Activated CD4-positive, alpha-beta T cell treated with anti-CD3 and anti-CD28 coated beads for 36 hours (primary cell): ENCODE measurements at places on chromosomes 1 and 21. TPM values are rescaled to one million over a fixed set of nuclear protein-coding genes. Genes with fewer than 3 reads are reported as not detected.

DNA sequence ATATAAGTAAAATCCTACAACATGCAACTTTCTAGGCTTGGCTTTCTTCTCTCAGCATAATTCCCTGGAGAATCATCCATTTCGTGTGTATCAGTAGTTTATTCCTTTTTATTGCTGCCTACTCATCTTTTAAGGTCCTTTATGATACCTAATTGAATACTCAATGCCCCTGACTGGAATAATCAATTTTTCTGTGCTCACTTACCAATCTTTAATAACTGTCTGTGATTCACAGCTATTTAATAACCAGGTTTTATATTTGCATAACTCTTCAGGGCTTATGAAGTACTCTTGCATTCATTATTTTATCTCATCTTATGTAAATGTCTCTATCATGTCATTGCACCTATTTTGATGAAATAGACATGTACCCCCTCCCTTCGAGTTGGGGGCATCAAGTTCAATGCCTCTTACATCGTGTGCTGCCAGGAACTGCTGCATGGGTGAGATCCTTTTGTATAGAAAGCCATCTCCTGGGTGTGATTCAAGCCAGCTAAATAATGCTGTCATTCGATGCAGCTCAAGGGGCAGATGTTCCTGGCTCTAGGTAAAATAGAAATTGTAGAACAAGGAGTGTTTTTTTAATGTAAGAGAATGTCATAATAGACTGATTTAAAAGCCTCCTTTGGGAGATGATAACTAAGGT, 222.7 kb downstream of the SLC35F3 start:
- no peak overlapping the region for H3K27ac ChIP-seq
- no peak for DNase-seq

- DNase-seq: peak; percentile 49
- no peaks in the 10 kb centered on the region for H3K27me3 ChIP-seq
- H3K27ac ChIP-seq: no peak overlapping the region
- H3K36me3 ChIP-seq: peaks cover 2% of the 10 kb centered on the region
- peaks cover 15% of the 10 kb centered on the region for H3K4me1 ChIP-seq
- no peak overlapping the region for H3K4me3 ChIP-seq
These were observed 19.4 kb downstream of the RPS6KC1 start for GRCh38 chr1:213070406-213070805.

GRCh38 chr1:40092241-40092640, 4.8 kb downstream of the PPT1 start:
- H3K36me3 ChIP-seq: peaks cover 41% of the 10 kb centered on the region
- peaks cover 31% of the 10 kb centered on the region for H3K4me1 ChIP-seq
- DNase-seq: no peak
- H3K4me3 ChIP-seq: no peak overlapping the region

DNA sequence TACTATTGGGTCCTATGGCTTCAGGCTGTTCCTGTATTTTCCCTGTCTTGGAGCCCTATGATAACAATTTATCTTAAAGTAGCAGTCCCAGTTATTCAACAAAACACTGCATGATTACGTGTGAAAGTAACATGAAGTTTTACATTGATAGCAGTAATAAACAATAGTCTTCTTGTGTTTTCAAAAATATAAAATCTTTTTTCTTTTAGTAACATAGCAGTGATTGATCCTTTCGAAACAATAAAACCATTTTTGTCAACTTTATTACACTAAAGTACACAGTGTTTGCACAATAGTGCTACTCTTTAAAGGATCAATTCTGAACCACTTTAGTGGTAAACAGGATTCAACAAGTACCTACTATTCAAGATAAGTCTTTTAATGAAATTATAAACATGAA, 90.6 kb downstream of the GPATCH2 start:
- H3K36me3 ChIP-seq: no peaks in the 10 kb centered on the region
- H3K4me1 ChIP-seq: no peaks in the 10 kb centered on the region
- no peak overlapping the region for H3K4me3 ChIP-seq
- no peak overlapping the region for H3K27ac ChIP-seq
- H3K27me3 ChIP-seq: no peaks in the 10 kb centered on the region
- DNase-seq: no peak

Gene CHAF1B
- 36.3 TPM for total RNA-seq

DNA sequence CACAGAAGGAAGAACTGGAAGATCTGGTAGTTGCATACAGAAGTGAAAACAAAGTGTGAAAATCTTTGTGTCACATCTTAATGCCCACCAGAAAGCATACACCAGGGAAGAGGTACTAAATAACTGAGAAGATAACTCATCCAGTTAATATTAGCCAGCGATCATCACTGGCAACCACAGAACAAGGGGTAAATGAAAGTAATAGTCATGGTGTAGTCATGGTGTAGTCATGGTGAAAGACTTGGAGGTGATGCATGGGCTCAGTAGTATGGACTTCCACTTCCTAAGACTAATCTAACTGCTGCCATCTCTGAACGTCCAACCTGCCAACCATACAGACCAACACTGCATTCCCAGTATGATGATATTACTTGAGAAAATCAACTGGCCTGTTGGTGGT, 481.2 kb upstream of the NR5A2 start:
- no peak overlapping the region for H3K4me3 ChIP-seq
- no peak for DNase-seq
- H3K27me3 ChIP-seq: no peaks in the 10 kb centered on the region
- H3K27ac ChIP-seq: no peak overlapping the region
- H3K36me3 ChIP-seq: no peaks in the 10 kb centered on the region

Gene SPRR3
- total RNA-seq: not detected

Gene NUDC
- 95.9 TPM for total RNA-seq

DNA sequence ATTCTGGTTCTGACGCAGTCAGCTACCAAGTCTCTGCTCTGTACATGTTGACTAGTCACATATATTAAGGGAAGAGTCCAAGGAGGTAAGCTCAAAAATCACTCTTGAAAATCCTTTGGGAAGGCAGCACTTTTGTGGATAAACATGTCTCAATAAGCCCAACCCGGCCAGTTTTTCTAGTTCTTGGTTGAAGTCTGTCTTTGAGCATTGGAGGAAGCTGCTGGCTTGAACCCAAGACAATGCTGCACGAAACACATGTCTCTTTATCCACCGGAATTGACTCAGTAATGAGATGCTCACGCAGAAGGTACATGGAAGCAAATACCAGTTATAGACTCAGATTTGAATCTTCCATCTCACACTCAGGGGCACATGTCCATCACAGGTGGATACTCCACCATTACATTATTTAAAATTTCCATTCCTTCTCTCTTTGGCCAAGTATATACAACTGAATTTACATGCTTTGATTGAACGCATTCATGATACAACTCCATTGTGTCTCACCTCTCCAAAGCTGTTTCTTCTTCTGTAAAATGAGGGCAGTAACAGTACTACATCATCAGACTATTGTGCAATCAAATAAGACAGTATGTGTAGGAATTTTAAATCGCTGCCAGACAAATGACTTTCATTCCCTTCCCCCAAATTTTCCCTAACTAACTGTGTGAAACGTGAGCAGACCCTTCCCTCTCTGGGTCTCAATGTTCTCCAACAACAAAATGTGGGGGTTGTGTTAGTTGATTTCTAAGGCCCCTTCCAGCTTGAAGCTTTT, 9.6 kb upstream of the GUCA2A start:
- H3K4me3 ChIP-seq: no peak overlapping the region
- H3K4me1 ChIP-seq: no peaks in the 10 kb centered on the region
- H3K27me3 ChIP-seq: peaks cover 3% of the 10 kb centered on the region
- DNase-seq: no peak
- peaks cover 4% of the 10 kb centered on the region for H3K36me3 ChIP-seq

Gene MX1
- total RNA-seq: 169 TPM
